ENCODE measurements at places on chromosomes 12 and 14.

DNA sequence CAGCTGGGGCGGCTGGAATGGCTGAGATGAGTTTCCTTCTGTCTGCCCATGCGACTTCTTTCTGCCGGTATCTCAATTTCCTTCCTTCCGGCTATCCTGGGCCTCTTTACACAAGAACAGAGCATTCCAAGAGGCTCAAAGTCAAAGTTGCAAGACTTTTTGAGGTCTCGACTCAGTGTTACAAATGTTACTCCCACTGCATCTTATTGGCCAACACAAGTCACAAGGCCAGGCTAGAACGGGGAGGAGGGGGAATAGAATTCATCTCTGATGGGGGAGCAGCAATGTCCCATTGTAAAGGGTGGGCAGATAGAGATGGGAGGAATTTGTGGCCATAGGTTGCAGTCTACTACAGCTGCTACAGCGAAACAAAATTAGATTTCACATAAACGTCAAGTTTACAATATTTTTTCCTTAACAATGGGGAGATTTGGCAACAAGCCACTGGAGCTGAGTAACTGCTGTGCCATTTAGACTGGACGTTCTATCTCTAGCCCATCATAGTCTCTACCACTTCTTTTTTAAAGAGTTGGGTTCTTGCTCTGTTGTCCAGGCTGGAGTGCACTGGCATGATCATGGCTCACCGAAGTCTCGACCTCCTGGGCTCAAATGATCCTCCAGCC is 9.5 kb upstream of the NYNRIN start:
- no peak for ATAC-seq

DNA sequence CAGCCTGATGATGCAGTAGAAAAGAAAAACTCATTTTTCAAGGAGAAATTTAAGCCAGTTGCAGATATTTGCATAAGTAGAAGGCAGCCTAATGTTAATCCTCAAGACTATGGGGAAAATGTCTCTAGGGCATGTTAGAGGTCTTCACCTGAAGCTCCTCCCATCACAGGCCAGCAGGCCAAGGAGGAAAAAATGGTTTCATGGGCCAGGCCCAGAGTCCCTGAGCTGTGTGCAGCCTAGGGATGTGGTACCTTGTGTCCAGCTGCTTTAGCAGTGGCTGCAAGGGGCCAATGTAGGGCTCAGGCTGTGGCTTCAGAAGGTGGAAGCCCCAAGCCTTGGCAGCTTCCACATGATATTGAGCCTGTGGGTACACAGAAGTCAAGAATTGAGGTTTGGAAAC is 1946.7 kb upstream of the FLRT2 start:
- ATAC-seq, result no peak

DNA sequence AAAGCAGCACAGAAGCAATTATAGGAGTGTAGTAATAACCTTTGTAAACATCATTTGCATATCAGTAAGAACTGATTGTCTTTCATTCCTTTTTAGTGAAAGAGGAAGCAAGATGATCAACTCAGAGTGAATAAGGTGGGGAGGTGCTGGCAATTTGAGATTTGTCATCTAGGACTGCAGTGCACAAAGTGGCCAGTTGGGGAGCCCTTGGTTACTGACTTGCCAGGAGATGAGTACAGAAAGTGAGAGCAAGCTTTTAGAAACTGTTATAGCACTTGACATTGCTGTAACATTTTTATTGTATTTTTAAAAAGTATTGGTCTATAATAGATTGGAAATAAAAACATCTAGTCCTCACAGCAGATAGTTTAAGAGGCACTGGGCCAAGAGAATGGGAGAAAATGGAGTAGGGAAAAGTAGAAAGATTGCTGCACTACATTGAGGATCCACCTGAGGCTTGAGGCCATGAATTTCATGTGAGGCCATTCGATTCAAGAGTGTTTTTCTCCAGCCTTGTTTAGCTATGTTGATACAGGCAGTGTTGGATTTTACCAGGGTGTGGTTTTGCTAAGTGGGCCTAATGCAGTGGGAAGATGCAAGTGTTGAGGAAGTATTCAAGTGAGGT is 98.2 kb downstream of the SNAPC1 start:
- ATAC-seq, result peak; percentile 86

- ATAC-seq, result no peak
Observed at GRCh38 chr12:111445726-111446581, 40.2 kb downstream of the SH2B3 start.

DNA sequence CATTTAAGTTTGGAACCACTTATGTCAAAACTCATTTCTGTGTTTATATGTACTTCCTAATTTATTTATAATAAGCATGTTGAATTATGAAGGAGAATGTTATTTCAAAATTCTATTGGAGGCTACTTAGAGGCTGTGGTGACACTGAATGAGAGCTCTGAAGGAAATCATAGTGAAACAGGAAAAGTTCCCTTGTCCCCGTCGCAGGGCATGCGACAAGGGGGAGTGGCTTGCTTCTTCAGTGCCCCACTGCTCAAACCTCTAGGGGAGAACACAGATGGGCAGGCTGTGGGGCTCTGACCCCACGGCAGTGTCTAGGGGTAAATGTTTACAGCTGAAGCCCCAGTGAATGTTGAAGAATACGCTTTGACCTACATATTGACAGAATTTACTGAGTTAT is 261.9 kb downstream of the RAD51B start:
- ATAC-seq, result no peak

DNA sequence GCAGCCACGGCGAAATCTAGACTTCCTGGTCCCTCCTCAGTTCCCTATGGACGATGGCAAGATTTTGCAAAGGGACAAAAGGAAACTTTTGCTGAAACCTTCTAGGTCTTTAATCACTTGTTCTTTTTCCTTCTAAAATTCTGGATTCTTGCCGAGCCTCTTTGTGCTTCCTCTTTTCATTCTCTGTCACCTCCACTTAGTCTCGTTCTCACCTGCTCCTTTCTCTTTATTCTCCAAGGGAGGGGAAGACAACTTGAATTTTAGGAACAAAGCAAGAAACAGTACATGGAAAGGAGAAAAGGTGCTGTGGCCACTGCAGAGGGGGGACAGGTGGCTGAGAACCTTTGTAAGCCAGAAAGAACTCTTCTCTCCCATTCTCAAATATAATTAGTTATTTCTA is 194.8 kb downstream of the CACNA1C start:
- ATAC-seq, result no peak

DNA sequence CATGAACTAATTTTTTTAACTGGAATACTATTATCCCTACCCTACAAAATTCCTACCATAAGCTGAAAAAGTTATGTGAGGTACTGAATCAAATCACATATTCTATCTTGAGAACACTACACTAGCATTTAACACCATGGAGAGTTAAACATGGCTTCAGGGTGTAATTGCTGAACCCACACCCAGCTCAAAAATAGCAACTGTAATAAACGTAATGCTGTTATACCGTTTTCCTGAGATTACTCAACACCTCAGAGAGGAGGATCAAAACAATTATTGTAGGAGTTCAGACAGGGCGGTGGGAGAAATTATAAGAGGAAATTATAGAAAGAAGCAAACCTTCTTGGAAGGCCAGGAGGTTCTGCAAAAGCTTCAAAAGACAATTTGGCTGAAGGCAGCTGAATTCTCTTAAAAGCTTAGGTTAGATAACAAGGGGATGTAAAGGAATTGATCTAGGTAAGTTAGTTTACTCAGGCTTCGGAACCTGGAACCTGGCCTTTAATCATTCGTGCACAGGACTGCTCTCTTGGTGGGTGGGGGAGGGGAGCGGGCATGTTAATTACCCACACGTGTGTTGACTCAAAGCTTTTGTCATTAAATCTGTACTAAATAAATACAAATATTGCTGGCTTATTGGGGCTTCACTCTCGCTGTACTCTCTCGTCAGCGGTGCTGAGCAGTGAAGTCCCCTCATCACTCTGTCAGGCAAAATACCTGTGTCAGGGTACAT is 12.1 kb upstream of the IPO8 start:
- no peak for ATAC-seq

- peak; percentile 63 for ATAC-seq
Observed at GRCh38 chr12:96196781-96197180, 2.6 kb downstream of the ELK3 start.

GRCh38 chr12:59583003-59583712 is 12.7 kb upstream of the SLC16A7 start:
- no peak for ATAC-seq

DNA sequence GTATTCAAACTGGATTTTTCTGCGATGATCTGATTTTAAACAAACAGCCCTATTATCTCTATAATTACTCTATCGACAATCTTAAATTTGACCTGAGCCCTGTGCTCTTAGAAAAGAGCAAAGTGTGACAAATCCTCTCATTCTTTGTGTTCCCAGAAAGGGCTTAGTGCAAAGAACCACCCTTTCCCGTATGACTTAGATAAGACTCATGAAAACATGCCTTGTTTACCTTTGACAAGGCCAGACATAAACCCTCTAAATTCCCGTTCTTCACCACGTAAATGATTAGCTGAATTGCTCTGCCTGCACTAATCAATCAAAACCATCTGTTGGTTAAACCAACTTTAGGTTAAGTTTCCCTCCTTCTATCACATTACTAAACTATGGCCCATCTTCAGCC is 285.7 kb upstream of the SEL1L start:
- no peak for ATAC-seq

GRCh38 chr12:120979862-120980696 is 1.7 kb downstream of the HNF1A start:
- no peak for ATAC-seq

DNA sequence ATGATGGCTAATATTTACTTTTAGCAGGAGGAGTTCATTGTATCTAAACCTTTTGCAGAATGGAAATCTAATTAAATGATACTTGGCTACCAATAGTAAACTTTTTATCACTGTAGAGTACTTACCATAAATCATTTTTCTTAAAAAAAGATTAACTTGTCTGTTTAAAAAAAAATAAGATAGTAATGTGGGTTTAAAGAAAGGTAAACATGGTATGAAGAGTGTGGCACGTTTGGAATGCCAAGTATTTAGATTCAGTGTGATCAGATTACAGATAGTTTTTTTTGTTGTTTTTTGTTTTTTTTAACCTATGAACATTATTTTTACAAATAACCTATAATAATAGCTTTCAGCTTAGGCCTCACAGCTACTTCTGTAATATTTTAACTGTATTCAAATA is 25.8 kb downstream of the KTN1 start:
- ATAC-seq, result no peak

- no peak for ATAC-seq
Observed at GRCh38 chr14:91354979-91355685, 62.5 kb downstream of the CCDC88C start.

DNA sequence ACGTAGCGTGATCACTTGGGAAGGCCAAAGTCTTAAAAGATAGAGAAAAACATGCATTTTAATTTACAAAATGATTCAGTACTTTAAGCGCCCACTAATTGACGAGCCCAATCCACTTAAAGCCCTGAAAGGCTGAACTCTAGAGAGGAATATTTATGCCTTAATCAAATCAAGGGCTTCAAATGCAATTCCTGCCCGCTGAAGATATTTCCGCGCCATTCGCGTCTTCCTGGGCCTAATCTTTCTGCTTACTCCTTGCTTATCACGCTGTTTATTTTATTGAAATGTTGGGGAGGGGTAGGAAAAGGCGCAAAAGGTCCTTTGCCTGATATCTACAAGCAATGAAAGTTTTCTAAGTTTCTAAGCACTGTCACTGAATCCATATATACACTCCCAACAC is 4.0 kb downstream of the TBX3 start:
- no peak for ATAC-seq

DNA sequence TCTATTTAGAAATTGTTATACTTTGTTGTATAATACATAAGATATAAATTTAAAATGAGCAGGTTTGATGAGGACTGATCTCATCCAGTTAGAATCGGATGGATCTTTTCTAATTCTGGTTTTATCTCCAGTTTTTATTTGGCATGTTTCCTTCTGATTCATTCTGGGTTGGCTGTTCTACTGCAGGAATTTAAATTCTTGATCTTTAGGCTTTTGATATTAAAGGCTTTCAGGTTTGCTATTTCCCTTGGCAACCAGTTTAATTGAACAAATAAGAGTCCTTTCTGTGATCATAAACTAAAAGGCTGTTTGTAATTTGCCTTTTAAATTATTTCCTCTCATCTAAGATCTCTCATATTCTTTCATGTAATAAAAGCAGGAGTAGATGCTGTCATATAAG is 83.4 kb downstream of the PDE6H start:
- ATAC-seq, result no peak

DNA sequence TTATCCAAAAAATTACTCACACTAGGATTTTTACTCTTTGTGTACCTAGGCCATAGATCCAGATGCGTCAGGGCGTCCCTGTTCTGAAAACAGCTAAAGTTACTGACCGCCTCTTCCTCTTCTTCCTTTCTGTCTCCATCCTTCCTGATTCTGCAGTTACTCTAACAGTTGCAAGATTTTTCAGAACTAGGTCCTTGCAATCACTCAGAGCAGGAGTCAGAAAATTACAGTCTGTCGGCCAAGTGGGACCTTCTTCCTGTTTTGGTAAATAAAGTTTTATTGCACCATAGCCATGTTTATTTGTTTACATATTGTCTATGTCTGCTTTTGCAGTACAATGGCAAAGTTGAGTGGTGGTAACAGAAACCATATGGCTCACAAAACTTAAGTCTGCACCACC is 25.6 kb upstream of the FGF6 start:
- no peak for ATAC-seq

DNA sequence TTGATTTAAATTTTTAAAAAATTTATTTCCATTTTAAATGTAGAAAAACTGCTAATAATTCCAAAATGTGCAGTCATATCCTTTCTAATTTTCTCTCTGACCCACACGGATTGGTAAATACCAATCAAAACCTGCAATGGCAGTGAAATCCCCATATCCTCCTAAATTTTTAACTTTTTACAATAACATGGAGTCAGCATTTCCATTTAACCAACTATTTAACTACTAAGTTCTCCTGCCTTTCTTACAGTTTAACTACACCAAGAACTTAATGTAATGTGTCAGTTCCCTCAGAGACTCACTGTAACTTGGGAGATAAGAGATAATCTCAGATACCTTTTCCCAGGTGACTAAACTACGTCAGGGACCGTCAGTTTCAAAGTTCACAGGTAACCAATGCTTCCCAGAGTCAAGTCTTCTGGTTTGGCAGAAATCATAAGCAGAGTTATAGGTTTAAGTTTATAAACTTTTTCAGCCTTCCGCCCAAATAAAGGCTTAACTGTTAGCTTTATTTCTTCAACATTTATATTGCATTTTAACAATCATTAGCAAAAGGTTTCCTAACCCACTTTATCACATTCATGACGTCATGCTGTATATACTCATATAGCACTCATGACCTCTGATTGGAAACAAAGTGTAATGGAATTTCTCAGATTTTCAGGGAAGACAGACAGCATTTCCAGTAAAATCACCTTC is 7.6 kb downstream of the KRAS start:
- ATAC-seq, result no peak

GRCh38 chr12:3129301-3130056 is 52.3 kb downstream of the TSPAN9 start:
- ATAC-seq, result no peak

DNA sequence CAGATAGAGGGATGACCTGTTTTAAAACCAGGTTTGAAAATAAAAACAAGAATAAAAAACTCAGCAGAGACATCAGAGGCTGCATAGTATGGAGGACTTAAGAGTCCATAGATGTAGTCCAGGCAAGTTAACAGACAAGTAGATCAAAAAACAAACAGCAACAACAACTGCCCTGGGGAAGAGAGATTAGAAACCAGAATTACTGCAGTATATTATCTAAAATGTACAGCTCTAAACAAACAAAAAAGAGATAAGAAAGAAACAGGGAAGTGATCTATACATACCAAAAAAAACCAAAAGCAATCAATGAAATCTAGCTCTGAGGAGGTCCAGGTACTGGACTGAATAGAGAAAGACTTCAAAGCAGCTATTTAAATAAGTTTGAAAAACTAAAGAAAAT is 48.8 kb downstream of the ACSM4 start:
- no peak for ATAC-seq

- no peak for ATAC-seq
Observed at GRCh38 chr14:57464008-57464730, 29.5 kb downstream of the CCDC198 start.
